ENCODE measurements at places on chromosomes 5 and 9.

DNA sequence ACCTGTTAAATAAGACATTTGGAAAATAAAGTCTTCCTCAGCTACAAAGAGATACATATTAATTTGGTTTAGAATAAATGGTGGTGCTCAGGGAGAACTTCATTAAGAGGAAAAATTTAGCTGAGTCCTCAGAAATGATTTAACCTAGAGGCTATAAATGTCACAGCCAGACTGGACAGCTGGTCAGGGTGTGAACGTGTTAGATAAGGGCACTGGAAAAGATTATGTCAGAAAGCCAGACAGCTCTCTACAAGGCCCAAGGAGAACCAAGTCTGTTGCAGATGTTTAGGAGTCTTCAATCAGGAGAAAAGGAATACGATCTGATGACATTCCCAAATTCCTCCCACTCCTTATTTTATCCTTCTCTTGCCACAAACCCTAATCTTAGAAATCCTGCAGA, 265.2 kb downstream of the MAT2B start:
- DNase-seq: no peak

DNA sequence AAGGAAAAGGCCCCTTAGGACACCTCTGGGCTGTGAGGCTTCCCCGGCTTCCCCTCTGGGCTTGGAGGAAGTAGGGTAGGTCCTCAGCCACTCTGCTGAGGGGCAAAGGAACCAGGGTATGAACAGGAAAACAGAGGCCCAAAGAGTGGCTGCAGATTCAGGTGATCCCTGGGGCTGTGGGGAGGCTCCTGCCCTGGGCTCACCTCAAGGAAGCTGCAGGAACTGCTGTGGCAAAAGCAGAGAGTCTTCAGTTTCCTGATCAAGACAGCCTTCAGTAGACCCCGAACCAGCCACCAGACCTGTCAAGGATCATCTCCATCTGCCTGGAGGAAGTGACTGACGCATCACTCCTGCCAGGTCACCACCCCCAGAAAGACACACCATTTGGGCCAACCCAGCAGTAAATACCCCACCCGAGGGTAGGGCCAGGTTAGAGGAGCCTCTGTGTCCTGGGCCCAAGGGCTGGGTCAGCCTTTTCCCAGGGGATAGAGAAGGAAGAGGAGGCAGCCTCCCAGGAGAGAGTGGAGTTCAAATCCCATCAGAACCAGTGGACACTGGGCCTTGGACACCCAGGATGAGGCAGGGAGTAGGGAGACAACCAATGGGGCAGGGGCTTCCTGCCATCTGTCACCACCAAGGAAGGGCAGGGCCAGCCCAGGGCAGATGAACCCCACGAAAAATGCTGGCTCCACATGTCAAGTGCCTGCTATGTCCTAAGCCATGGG, 5.8 kb upstream of the ST6GALNAC6 start:
- DNase-seq: no peak

DNA sequence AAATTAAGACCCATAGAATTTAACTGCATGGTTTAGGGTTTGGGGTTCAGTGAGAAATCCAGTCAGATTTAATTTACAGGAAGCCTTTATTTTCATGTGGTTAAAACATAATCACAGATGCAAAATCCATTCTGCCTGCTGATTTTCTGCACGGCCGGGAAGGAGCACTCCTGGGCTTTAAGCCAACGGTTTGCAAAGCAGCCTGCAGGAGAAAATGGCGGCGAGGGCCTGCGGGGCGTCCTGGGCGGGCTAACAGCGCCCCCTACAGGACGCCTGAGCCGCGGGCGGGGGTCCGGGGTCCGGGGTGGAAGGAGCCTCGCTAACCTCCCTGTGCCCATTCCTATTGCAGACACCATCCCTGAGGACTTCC, 47.6 kb downstream of the THBS4 start:
- peak; percentile 71 for DNase-seq

GRCh38 chr5:117149312-117149711, 574.7 kb upstream of the SEMA6A start:
- DNase-seq: no peak

GRCh38 chr5:76524101-76524835, 98.9 kb downstream of the F2RL2 start:
- DNase-seq: no peak

GRCh38 chr5:39665328-39665727, 240.5 kb upstream of the DAB2 start:
- DNase-seq: no peak

DNA sequence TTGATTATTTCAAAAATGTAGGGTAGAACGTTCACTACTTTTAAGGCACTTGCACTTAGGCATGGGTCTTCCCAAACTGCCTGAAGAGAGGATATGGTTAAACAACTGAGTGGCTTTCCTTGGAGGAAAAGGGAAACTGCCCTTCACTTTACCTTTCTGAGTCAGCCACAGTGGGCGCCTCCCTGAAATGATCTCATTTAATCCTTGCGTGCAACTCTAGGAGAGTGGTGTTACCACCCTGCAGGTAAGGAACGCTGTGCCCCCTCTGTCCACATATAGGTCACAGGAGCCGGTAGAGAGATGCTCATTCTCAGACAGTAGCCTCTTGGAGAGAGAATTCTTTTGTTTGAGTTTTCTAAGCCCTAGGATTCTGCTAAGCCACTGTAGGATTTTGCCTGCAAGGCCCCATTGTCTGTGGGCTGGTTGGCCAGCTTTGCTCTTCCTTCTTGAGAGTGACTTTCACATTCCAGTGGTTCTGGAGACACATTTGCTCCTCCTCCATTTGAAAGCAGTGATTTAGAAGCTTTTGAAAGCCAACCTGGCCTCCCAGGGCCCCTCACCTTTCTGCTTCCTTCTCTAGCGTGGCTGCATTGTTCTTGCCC, 110.3 kb upstream of the CTSL start:
- DNase-seq: no peak

GRCh38 chr5:152864447-152864846, 459.4 kb upstream of the NMUR2 start:
- DNase-seq: no peak

- no peak for DNase-seq
Observed at GRCh38 chr5:147939431-147940114, 33.2 kb upstream of the C5orf46 start.

- no peak for DNase-seq
Observed at GRCh38 chr5:126056352-126056751, 366.9 kb upstream of the GRAMD2B start.

DNA sequence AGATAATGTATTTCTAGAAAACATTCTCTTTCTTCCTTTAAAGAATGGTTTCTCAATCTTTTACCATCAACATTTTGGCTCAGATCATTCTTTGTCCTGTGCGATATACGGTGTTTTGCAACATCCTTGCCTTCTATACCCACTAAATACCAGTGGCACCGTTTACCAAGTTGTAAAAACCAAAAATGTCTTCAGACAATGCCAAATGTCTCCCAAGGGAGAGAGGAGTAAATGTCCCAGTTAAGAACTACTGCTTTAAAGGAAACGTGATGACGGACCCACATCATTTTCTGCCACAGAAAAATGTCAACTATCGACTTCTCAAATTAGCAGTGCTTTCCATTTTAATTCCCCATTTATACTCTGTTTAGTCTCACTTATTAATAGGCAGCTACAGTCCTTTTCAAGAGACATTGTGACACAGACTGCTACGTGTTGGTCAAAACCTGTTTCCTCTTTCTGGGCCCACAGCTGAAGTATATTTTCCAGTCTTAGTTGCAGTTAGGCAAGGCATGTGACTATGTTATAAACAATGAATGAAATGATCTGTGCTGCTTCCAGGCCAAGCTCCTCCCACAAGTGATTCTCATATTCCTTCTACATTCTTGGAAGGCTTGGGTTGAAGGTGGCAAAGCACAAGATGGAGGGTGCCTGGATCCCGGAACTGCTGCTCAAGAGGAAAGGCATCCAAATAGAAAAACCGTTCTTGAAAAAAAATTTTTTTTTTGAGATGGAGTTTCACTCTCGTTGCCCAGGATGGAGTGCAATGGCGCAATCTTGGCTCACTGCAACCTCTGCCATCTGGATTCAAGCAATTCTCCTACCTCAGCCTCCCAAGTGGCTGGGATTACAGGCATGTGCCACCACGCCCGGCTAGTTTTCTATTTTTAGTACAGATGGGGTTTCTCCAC, 8.8 kb downstream of the PRXL2C start:
- peak; percentile 55 for DNase-seq

- DNase-seq: no peak
Observed at GRCh38 chr9:71483436-71483835, 284.9 kb downstream of the CEMIP2 start.

DNA sequence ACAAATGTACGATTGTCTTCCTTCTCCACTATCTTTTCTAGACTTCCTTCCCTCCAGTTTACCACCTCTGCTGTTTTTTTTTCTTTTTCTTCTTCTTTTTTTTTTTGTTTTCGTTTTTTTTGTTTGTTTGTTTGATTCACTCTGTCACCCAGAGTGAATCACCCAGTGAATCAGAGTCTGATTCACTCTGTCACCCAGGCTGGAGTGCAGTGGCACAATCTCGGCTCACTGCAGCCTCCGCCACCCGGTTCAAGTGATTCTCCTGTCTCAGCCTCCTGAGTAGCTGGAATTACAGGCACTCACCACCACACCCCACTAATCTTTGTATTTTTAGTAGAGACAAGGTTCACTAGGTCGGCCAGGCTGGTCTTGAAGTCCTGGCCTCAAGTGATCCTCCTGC, 375.7 kb downstream of the NTRK2 start:
- no peak for DNase-seq

DNA sequence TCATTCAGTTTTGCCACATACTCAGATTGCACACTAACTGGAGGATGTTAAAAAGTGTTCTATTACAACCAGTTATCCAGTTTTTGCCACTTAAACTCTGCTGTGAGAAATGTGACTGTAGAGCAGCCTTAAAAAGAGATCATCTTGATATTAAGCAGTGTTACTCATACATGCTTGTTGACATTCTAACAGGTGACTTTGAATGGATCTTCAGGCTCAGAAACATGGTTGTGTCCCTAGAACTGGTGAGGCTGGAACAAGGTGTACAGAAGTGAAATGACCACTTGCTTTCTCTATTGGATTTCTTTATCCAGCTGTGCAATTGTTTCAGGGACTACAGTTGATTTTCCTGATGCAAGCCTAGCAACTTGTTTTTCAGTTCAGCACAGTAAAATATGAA, 166.1 kb upstream of the CCDC152 start:
- DNase-seq: no peak

DNA sequence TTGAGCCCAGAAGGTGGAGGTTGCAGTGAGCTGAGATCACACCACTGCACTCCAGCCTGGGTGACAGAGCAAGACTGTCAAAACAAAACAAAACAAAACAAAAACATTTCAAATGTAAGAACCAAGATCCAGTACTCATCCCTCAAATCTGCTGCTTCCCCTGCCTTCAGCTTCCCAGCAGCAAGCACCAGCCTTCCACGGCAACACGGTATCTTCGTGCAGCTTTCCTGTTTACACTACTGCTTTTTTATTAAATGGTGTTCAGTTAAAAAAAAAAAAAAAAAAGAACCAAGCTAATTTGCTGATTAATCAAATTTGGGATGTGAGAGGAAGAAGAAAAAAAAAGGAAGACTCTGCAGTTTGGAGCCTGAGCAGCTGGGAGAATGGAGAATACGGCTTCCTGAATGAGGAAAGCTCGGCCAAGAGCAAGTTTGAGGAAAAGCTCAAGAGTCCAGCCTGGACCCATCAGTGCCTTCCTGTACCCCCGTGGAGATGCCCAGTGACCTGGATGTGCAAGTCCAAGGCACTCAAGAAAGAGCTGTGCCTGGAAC, 28.0 kb upstream of the SLC2A8 start:
- no peak for DNase-seq

GRCh38 chr9:120263836-120264235, 316.1 kb downstream of the CDK5RAP2 start:
- DNase-seq: no peak

- no peak for DNase-seq
Observed at GRCh38 chr9:135073081-135073740, 14.3 kb upstream of the OLFM1 start.

DNA sequence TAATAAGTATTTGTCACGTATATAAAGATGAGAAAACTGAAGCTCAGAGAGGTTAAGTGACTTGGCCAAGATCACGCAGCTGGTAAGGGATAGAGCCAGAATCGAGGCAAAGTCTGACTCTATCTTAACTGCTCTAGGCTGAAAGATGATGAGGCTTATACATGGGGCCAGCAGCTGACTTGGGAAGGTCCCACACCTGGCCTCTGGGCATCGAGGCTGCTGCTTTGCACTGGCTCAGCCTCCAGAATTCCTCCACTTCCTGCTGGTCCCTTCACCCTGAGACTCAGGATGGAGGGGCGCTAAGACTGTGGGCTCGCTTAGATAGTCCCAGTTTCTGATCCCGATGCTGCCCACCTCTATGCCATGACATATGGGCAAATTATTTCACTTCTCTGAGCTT, 35.2 kb downstream of the CAMK2A start:
- DNase-seq: no peak

- DNase-seq: no peak
Observed at GRCh38 chr9:33300546-33300945, 10.2 kb downstream of the NFX1 start.

- no peak for DNase-seq
Observed at GRCh38 chr5:38576442-38576841, 20.0 kb upstream of the LIFR start.

DNA sequence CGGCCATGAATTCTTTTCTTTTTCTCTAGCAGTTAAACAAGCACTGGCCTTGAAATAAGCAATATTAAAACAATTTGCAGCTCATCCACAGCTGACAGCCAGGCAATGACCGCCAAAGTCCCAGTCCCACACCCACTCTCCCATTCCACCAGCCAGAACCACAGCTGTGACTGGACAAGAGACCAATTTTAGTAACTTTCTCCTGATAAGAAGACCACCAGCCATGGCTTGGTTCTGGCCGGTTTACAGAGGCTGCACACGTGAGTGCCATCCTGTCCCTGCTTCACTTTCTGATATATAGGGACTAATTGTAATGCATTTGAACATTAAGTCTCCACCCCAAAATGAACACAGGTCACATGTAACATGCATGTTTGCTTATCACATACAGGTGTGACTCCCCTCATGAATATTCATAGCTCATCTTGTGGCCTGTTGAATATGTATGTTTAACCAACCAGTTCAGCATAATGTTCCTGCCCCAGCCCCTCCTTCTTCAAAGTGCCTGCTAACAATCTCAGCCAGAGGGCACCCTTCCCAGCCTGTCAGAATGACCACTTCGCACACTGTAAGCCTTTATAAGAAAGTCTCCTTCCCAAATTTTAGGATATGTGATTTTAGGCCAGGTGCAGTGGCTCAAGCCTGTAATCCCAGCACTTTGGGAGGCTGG, 23.9 kb upstream of the FANCC start:
- DNase-seq: no peak

GRCh38 chr9:133113163-133113948, 7.7 kb downstream of the RALGDS start:
- no peak for DNase-seq

GRCh38 chr9:78030296-78030552, 1.4 kb downstream of the GNAQ start:
- DNase-seq: no peak

- DNase-seq: no peak
Observed at GRCh38 chr5:52334367-52334766, 453.3 kb upstream of the ITGA1 start.

Measured in fibroblast of skin of left quadriceps (primary cell).